ENCODE measurements at places on chromosomes 12 and 14.

DNA sequence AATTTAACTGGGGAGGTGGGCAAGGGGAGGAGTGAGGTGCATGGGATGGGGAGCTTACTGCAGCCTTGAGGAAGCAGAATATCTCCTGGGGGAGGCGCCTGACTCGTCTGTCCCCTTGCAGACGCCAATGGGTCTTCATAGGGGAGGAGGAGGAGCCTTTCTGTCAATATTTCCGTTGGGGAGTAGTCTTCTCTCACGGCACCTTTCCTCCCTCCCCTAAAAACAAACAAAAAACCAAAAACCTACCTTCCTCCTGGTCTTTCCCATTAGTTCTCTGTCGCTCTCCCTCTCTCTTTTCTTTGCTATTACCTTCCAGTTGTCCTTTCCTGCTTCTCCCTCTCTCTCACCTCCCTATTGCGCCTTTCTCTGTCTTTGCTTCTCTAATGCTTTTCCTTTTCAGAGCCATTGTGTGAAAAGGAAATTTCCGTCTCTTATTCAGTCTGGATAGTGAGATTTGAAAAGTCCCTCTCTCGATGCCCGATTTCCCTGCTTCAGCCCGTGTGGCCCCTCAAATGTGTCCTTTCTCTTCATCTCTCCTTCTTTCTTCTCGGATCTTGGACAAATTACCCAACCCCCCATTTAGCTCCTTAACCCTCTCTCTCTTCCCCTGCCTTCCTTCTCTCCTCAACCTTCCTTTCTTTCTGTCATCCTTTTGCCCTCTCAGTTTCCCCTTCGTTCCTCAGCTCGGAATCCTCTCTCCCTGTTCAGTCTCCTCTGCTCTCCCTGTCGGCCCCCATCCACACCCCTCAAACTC is 5.9 kb downstream of the GPR84 start:
- peak; percentile 60 for DNase-seq

DNA sequence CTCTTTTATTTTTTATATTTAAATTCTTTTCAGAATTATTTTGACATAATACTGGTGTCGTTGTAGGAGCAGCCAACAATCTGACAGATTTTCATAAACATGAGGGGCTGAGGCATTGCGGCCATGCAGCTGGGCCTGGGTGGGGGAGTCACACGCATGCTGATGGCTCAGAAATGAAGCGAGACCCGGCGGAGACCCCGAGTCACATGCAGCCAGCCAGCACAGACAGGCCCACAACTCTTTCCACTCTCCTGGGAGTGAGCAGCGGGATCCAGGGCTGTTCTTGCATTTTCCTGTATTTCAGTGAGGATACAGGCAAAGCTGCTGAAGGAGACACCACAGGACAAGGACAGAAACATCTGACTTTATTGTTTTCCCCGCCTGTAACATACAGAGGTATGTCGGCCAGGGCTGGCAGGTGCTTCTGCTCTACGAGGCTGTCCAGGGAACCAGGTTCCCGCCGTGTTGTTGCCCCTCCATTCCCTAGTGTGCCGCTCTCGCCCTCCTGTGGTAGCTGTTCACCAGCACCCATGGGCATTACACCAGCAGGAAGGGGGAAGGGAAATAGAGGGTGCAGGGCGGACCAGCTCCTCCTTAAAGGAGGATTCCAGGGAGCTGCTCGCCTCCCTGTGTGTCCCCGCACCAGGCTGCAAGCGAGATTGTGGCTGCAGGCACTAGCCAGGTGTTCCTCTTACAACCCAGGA is 30.5 kb downstream of the FZD10 start:
- no peak for DNase-seq

DNA sequence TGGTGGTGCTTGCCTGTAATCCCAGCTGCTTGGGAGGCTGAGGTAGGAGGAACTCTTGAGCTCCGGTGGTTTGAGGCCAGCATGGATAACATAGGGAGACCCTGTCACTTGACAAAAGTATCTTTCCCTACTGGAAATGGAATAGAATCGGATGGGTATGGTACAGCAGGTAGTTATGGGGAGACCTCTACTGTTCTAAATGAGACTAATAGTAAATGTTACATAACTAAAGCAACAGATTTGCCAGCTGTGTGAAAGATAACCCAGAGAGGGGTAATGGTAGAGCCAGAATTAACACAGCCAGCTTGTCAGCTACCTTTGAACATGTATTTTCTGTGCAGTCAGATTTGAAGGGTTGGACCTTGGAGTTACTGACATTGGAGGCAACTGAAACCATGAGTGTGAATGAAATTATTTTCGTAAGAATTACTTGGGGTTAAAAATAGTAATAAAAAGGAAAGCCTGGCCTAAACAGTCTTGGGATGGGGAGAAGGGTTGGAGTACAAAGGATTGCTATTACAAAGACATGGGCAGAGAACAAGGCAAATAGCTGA is 21.7 kb upstream of the NUP107 start:
- DNase-seq: no peak

GRCh38 chr12:81718616-81719015 is 40.5 kb downstream of the PPFIA2 start:
- no peak for DNase-seq

- no peak for DNase-seq
Measured at GRCh38 chr12:56953314-56953713, 4.1 kb downstream of the RDH16 start.

DNA sequence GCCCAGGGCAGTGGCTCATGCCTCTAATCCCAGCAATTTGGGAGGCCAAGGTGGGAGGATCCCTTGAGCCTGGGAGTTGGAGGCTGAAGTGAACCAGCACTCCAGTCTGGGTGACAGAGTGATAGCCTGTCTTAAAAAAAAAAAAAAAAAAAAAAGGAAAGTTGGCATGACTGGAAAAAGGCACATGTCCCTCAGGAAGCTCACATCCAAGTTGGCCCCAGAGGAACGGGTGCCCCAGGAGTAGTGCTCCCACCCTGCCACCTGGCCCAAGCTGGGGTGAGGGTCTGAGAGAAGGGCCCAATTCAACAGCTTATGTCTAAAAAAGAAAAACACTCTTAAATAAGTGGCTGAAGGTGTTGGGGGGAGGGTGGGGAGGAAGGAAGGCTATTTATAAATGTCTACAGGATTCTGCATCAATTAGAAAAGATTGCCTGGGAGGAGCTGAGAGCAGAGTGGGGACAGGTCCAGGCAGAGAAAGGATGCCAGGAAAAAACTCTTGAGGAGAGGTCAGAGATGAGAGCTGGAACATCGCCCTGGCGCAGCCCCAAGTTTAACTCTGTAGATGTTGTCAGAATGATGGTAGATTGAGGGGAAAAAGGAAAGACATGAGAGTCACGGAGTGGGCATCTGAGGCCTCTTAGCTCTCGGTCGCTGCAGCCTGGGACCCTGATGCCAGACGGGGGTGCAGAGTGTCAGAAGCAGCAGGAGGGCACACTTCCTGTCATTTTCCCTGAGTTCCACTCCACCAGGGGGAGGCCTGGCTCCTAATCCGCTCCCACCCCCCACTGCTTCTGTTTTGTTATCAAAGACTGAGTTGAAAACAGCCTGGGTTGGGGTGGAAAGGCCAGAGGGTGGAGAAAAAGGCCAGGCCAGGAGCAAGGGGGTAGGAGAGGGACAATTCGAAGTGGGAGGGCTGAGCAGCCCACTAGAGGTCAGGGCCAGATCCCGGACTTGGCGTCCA is 7.3 kb downstream of the SPRYD3 start:
- DNase-seq: no peak

DNA sequence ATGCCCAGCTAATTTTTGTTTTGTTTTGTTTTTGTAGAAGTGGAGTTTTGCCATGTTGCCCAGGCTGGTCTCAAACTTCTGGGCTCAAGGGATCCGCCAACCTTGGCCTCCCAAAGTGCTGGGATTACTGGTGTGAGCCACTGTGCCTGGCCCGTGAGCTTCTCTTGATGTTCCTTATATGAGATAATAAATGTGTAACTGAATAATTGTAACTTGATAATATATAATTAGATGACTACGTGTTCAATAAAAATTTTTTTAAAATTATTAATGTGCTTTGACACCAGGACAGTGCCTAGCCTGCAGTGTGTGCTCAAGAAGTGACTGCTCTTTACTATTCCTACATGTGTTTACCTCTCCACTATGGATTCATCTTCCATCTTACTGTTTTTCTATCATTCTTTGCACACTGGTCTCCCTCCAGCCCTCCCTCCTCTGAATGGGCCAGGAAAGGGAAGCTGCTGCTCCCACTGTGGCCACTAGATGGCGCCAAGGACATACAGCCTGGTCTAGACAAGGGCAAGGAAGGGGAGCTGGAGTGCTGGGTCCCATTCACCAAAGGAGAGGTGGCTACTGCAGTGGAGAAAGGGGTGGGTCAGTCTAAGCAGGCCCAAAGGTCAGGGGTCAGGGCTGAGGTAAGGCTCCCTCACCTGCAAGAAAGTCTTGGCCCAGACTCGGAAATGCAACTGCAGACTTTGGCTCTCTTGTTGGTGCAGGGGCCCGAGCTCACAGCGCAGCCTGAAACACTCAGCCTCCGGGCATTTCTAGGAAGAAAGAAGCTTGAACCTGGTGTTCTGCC is 14.7 kb upstream of the ZNF385A start:
- peak; percentile 83 for DNase-seq

DNA sequence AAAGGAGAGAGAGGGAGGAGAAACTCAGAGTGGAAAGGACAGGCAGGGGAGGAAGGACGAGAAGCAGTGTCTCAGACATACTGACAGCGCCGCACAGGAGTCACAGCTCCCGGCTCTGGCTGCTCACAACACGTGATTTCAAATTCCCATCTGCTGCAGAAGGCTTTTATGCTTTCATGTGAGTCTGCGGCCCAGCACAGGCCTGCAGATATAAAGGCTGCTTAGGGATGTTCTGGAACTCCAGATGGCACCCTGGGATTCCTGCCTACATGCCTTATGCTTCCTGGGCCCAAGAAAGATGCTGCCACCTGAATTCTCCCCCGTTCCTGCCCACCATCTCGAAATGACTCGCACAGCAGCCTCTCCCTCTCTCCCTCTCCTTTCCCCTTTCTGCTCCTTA is 89.6 kb downstream of the NUAK1 start:
- peak; percentile 67 for DNase-seq

GRCh38 chr12:101297661-101298060 is 17.8 kb downstream of the UTP20 start:
- DNase-seq: no peak

GRCh38 chr12:114580306-114580705 is 103.7 kb downstream of the TBX3 start:
- no peak for DNase-seq

GRCh38 chr12:119671070-119671469 is 3.1 kb downstream of the PRKAB1 start:
- DNase-seq: no peak

- no peak for DNase-seq
Measured at GRCh38 chr14:96961895-96962294, 164.7 kb downstream of the VRK1 start.

GRCh38 chr14:91373591-91374254 is 43.9 kb downstream of the CCDC88C start:
- DNase-seq: no peak

DNA sequence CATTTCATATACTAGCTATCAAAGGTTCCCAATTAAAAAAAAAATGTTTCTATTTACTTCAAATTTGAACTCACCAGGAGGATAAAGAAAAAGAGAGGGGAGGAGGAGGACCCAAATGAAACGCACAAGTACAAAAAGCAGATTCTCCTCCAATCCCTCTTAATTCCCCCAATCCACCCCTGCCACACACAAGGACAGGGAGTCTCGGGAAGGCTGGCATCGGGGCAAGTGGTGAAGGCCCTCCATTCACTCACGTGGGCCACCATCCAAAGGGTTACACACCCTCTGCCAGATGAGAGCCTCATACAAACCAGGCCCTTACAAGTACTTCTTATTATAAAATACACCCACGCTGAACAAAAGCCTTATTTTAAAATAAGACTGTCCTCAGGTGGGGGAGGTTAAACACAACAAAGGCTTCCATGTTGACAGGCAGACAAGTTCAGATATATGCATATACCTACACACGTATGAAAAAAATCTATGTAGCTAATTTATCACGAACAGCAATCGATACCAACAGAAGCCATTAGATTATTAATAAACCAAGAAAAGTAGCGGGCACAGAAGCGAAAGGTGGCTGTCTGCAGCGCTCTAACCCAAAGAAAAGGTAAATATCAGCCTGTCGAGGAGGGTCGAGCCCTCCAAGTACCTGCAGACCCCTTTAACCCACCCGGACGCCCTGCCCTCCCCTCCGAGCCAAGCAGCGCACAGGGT is 1.5 kb downstream of the ATP2B1 start:
- DNase-seq: peak; percentile 32

- DNase-seq: no peak
Measured at GRCh38 chr14:91396959-91397815, 20.4 kb downstream of the CCDC88C start.

- DNase-seq: peak; percentile 40
Measured at GRCh38 chr12:31362115-31362758, 36.3 kb upstream of the SINHCAF start.

- DNase-seq: no peak
Measured at GRCh38 chr14:51917193-51917592, 56.8 kb downstream of the GNG2 start.

DNA sequence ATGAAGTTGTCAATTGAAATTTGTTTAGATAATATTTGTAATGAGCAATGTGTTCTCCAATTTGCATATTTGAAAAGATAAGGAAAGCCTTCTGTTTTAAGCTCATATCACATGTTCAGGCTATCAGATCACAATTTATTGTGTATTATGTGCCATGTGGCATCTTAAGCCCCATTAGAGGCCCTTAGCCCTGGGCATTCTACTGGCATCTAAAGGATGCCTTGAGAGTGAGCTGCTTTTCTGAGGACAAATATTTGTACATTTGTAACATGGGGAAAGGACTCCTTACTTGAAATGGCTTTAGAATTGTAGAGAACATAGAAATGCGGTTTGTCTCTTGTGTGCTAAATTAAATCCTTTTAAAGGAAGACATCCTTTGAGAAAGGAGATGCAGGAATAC is 62.2 kb downstream of the RMST start:
- no peak for DNase-seq

- DNase-seq: no peak
Measured at GRCh38 chr12:29640589-29641345, 143.0 kb downstream of the TMTC1 start.

DNA sequence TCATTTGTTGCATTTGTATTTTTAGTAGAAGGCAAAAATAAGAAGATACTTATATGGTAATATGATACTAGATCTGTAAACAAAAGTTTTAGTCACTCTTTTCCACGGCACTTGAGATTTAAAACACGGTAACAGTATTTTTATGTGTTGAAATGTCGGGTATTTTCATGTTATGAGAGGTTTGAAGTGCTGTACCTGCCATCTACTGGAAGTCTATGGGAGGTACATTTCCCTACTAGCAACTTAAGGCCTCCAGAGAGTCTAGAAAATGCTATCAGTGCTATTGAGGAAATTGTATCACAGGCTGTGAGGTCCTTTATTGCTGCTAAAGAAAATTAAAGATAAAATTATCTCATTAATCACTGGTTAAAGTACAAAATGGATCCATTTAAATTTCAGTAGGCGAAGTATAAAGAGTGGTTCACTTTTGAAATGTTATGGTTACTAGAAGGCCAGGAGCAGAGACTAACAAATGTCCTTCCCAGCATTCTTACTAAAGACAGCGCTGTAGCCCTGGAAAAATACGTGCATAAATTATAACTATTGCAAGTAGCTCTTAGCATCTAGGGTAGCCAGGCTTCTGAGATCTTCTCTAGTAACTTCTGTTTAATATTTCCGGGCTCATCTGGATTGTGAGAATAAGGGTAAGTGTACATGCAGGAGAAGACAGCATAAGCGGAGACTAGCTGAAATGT is 77.6 kb upstream of the PRKD1 start:
- peak; percentile 60 for DNase-seq

GRCh38 chr14:91477388-91477787 is 32.7 kb downstream of the PPP4R3A start:
- DNase-seq: no peak
